ENCODE measurements at places on chromosomes 12 and 14.

- no peak for DNase-seq
Measured at GRCh38 chr12:62802984-62803383, 132.0 kb downstream of the PPM1H start.

DNA sequence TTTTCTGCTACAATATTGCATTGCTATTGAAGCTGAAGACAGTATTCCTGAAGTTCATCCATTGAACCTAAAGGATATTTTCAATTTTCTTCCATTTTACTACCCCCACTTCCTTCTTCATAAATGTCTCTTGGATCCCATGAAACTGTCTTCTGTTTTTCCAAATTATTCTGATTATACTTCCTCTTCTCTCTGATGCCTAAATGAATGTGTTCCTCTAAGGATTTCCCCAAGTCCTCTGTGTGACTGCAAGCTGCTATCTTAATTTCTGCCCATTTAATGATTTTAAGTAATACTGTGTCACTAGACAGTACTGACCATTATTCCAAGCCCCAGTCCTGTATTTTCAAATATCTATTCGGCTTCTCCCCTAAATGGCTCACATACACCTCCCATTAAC lies 102.9 kb downstream of the TAOK3 start:
- DNase-seq = no peak

DNA sequence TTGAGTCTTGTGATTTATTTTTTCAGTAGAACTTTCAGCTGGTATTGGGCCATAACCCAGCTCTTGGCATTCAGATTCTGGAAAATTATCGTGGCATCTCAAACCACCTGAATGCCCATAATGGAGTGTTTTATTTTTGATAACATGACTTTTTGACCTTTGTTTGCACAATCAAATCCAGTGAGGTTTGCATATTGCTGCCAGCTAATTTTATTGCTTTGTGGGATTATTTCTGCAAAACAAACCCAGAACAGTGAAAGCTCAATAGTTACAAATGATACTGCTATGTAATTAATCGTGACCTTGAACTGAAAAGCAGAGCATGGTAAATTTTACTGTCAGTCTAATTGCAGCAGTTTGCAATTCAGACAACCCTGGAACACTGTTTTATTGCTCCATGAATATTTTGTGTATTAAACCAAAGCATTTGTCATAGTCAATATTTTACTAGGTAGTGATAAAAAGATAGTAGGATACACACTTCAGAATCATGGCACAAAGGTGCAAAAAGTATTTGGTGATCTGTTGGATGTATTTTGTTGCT lies 255.2 kb upstream of the NAV3 start:
- no peak for DNase-seq

GRCh38 chr12:122090759-122091515 lies 12.4 kb downstream of the MLXIP start:
- no peak for DNase-seq

DNA sequence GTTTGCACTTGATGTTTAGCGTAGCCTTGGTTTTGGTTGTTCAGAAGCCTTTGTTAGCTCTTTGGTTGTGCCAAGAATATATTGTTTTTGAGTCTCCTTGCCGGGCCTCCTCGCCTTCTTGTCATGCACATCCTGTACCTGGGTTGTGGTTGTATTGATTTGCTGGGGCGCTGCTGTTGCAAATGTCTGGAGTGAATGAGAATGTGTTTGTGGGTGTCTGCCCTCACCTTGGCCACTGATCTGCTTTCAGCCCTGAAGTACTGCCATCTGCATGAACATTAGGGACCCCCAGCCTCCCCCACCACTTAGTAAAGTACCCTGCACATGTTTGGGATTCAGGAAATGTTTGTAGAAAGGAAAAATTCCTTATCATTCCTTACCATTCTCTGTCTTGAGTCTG lies 16.5 kb downstream of the PRKCH start:
- DNase-seq = peak; percentile 68

GRCh38 chr12:52819731-52820510 lies 6.0 kb upstream of the KRT4 start:
- DNase-seq = no peak

DNA sequence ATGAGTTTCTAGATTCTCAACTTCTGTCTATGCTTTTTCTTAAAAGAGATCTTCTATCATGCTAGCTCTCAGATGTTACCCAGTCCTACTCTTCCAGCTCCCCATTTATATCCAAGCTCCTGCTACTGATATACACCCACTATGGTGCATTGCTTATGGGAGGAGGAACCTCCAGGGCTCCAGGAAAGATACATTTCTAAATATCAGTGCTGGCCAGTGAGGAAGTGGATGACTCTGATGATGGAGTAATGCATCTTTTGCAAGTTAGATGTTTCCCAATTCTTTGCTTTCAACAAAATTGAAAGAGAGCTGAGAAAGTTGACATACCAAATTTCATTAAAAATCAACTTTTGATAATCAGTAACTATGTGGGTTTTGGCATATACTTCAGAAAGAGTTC lies 105.7 kb upstream of the RESF1 start:
- DNase-seq = no peak

DNA sequence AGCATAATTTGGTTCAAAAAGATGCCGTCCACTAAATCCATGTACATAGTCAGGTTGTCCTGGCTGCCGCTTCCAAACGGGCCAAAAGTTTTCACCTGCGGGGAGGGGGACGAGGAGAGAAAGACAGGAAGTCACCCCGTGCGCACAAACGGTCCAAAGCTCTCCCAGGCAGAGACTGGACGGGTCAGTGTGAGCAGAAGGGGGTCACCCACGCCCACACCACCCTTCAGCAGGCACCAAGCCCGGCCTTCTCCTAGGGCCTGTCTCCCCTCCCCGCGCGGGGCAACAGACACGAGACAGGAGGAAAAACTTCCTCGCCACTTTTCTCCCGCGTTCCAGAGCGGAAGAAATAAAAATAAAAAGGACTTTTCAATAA lies 888 bp downstream of the CCDC88C start:
- no peak for DNase-seq

- DNase-seq = peak; percentile 46
Measured at GRCh38 chr14:77641534-77642341, 25.3 kb upstream of the SPTLC2 start.

DNA sequence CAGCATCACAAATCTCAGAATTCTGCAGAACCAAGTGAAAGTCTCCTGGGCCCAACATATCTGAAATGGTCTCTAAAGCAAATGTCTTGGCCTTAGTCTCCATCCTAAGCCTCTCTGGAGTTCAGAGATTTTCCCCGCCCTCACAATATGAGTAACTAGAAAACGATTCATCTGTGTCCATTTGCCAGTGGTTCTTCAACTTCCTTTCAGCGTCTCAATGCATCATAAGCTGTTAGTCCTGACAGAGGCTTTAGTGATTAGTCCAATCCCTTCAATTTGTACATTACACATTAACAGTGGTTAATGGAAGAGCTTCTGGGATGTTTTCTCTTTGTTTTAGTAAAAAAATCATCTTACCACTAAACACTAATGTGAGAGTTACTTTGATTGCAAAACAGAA lies 17.4 kb downstream of the NPC2 start:
- DNase-seq = no peak

DNA sequence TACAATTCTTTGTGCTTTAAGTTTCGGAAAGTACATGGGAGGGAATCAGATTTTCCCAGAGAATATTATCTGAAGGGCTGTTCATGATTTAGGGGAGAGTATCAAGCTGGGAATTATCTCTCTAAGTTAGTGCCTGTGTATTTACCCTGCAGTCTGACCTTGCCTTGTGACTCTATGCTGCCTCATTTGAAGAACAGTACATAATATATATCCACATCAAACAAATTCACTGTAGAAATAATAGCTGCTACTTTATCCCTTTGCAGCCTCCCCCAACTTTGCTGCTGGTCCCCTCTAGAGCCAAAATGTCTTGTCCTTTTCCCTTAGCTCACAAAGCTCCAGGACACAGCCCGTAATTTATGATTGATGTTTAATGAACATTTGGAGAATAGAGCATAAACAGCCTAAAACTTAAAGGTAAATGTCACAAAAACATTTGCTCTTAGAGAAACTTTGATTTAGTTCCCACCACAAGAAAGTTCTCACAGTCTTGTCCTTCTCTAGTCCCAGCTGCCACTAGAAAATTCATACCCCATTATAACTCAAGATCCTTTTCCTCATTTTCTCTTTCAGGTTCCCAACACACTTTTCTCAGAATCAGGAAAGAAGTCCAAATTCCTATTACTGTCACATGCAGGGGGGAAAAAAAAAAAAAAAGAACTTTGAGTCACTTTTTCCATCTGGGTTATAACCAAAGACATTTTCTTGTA lies 1009.6 kb downstream of the FLRT2 start:
- DNase-seq = no peak

GRCh38 chr12:50979369-50980052 lies 27.2 kb downstream of the HIGD1C start:
- DNase-seq = peak; percentile 14

GRCh38 chr12:96208801-96209549 lies 14.8 kb downstream of the ELK3 start:
- DNase-seq = no peak

GRCh38 chr12:104083769-104084475 lies 19.6 kb downstream of the HCFC2 start:
- DNase-seq = no peak

DNA sequence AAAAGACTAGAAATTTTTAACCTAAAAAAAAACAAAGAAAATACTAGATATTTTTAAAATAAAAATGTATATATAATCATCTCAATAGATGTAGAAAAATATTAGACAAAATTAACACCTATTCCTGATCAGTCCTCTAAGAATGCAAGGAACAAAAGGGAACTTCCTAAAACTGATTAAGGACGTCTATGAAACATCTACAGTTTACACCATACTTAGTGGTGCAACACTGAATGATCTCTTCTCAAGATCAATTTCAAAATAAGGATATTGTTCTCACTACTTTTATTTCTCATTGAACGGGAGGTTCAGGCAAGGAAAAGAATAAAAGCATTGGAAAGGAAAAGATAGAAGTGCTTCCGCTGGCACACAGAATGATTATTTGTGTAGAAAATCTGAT lies 16.0 kb downstream of the OLR1 start:
- no peak for DNase-seq

GRCh38 chr14:30227436-30227835 lies 299.8 kb upstream of the PRKD1 start:
- no peak for DNase-seq

DNA sequence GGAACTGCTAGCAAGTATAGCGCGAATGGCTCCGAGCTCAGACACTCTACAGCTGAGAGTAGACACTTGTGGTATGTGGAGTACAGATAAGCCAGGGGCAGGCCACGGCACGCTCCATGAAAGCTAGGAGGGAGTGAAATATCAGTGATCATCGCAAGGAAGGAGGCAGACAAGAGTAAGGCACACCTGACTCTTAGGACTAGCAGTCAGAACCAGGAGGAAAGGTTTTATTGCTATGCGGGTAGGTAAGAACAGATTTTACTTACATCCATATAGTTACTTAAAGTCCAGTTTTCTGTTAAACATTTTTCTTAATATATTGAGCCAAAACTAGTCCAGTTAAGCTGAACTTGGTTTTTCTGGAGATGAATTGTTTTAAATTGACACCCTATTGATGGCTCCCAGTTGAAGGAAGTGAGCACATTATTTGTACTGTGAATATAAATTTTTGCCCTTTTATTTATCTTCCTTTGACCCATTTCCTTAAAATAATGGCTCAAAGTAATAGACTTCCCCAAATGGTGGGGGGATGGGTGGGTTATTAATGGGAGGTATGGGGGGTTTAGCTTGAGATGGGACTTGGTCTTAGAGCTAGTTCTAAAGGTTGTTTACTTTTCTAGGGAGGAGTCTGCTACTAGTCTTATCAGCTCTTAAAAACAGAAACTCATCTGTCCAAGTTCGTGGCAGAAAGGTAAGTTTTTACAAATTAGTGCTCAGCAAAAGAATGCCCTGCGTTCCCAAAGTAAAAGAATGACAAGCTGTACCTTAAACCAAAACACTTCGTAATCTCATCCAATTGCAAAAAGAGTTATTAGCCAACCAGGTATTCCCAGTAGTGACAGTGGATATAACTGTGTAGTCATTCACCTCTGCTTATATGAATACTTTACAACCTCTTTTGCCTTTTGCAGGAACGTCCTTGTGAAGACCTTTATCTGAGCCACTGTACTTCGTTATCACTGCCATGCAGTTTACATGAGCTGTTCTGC lies 5.8 kb downstream of the HNRNPA1 start:
- no peak for DNase-seq

- no peak for DNase-seq
Measured at GRCh38 chr12:2958432-2959191, 585 bp upstream of the TEAD4 start.
